ENCODE measurements at places on chromosomes 5 and 9. TPM values are rescaled to one million over a fixed set of nuclear protein-coding genes. Genes with fewer than 3 reads are reported as not detected.

Gene TSSK1B
- polyA plus RNA-seq = not detected

Gene CBY3
- polyA plus RNA-seq = not detected

Gene EGFLAM
- 76.7 TPM for polyA plus RNA-seq

Gene ARHGEF28
- polyA plus RNA-seq = 11.6 TPM

Gene CCNO
- not detected for polyA plus RNA-seq

Gene RANBP17
- 1.2 TPM for polyA plus RNA-seq

Gene OLFML2A
- 1.7 TPM for polyA plus RNA-seq

Gene STPG3
- not detected for polyA plus RNA-seq

Gene LCN12
- polyA plus RNA-seq = 1.4 TPM

Gene SMARCA2
- 27.0 TPM for polyA plus RNA-seq

Gene NTRK2
- polyA plus RNA-seq = 11.1 TPM

Gene BTNL3
- polyA plus RNA-seq = 0.33 TPM

Gene ANKRD18B
- polyA plus RNA-seq = not detected

Gene FXN
- polyA plus RNA-seq = 15.2 TPM

Gene CCNJL
- 1.3 TPM for polyA plus RNA-seq

Gene TEX48
- not detected for polyA plus RNA-seq

Gene SMIM33
- not detected for polyA plus RNA-seq

Gene CDX1
- 0.34 TPM for polyA plus RNA-seq

Gene GRM6
- polyA plus RNA-seq = not detected

Gene C1QTNF3
- polyA plus RNA-seq = 1.9 TPM

Gene GRK6
- 21.5 TPM for polyA plus RNA-seq

Gene COL23A1
- polyA plus RNA-seq = 0.45 TPM

Gene DOCK2
- 7.0 TPM for polyA plus RNA-seq

Gene SEC61B
- polyA plus RNA-seq = 222 TPM

Gene ALDOB
- polyA plus RNA-seq = 2.5 TPM

Gene GADD45G
- 17.8 TPM for polyA plus RNA-seq

Gene INSL6
- not detected for polyA plus RNA-seq

Gene PCDHA11
- 0.15 TPM for polyA plus RNA-seq

Gene NR5A1
- polyA plus RNA-seq = not detected

All from adipose tissue (tissue), 3 donors.